ENCODE measurements at places on chromosomes 11 and 22.
A peak's percentile ranks its signal among the peaks of the same experiment; 100 is the strongest.

GRCh38 chr11:113896156-113896879, 8.3 kb upstream of the HTR3B start:
- DNase-seq: no peak

GRCh38 chr22:44913198-44913983, 96.4 kb downstream of the PHF21B start:
- no peak for DNase-seq

DNA sequence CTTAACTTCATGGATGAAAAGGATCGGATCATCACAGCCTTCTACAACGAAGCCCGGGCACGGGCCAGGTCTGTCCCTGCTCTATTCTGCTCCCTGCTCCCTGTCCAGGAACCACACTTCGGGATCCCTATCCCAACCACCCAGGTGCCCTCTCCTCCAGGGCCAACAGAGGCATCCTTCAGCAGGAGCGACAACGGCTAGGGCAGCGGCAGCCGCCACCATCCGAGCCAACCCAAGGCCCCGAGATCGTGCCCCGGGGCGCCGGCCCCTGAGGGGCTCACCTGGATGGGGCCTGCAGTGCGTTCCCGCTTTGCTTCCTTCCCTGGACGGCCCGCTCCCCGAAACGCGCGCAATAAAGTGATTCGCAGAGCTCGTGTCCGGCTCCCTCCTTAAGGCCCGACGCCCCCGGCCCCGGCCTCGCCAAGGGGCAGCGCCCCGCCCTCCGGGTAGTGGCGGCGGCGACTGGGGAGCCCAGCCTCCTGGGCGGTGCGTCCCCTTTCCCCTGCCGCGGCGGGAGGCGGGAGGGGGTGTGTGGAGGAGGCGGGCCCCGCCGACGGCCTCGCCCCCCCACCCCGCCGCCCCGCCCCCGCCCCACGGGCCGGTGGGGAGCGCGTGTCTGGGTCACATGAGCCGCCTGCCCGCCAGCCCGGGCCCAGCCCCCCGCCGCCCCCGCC, at the start of gene VEGFB:
Gene VEGFB (plus strand): TSS at position 672 of the 674 bp plus-strand sequence. CDS start 250 bp downstream, outside the sequence.
- peak; percentile 44 for DNase-seq

DNA sequence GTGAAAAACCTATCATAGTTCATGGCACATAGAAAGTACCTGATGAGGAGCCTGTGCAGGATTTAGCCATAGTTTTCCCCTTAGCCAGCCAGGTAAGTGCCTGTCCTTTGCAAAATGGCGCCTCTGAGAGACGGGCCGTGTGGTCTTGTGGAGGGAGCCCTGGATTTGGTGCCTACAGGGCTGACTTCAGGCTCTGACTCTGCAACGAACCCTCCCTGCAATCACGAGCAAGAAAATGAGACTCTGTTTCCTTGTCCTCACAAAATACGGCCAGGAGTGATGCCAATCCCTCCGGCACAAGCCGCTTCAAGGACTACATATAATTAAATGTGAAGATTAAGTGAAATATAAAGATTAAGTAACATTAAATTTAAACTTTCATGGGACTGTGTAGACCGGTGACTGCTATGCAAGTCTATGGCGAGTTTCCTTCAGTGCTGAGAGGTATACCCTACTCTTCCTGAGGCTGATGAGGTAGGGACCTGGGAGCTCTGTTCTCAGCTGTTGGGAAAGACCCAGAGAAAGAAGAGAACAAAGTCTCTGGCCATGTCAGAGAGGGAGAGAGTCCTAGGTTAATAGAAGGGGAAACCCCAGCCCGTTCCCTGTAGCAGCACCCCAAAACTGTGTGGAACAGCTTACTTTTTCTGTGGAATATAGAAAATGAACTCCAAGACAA, 6.1 kb upstream of the CXCR5 start:
- DNase-seq: no peak

- no peak for DNase-seq
Observed at GRCh38 chr11:70210530-70210929, 7.4 kb downstream of the FADD start.

DNA sequence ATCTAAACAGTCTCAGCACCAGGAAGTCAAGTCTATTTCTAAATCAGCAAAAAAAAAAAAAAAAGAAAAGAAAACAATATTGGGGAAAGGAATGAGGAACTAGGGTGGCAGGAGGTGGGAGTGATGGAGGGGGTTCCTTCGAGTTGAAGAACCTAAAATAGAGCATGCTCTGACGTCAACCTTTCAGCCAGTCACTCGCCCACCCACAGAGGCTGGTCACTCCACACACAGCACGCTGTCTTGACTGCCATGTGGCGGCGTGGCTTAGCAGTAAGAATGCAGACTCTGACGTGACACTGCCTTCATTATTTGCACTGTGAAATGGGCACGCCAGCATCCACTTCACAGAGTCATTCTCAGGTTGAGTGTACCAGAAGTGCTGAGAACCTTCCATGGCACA, 48.3 kb downstream of the LARGE1 start:
- DNase-seq: no peak
